Fibroblast of villous mesenchyme (primary cell): ENCODE measurements at places on chromosomes 12 and 14. TPM values are rescaled to one million over a fixed set of nuclear protein-coding genes. Genes with fewer than 3 reads are reported as not detected.

Gene KCNJ8
- total RNA-seq = 5.2 and 19.4 TPM in 2 replicates

DNA sequence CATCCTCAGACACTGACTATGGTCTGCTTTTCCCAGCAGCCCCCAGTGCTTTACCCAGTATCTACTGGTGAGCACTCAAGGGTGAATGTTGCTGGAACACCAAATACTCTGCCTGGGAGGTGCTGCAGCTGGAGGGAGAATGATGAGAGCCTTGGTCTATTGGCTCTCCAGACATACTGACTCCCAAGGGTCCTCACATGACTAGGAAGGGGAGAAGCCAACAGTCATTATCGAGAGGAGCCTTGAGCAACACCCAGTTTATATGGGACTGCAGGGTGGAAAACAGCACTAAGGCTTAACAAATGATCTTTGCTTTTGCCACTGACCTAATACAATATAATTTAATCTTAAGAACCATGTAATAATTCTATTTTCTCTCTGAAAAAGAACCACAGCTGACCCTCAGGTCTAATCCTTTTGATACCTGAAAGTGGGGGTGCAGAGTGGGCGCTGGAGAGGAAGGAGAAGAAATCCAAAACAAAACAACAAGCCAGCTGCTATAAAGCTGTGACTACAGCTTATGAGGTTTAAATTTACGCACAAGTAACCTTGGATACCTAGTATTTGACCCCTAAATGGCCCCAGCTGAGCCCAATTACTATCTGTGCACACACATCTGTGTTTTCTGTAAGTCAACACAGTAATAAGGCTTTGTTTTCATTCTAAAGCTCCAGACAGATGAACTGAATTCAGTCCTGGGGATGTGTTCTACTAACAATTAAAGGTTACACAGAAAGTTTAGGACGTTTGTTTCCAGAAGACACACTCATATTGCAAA, 107.8 kb upstream of the GRIP1 start:
- DNase-seq = no peak

Gene SPIC
- not detected in 2 replicates for total RNA-seq

Gene TAS2R8
- 0.32 and 0.43 TPM in 2 replicates for total RNA-seq

DNA sequence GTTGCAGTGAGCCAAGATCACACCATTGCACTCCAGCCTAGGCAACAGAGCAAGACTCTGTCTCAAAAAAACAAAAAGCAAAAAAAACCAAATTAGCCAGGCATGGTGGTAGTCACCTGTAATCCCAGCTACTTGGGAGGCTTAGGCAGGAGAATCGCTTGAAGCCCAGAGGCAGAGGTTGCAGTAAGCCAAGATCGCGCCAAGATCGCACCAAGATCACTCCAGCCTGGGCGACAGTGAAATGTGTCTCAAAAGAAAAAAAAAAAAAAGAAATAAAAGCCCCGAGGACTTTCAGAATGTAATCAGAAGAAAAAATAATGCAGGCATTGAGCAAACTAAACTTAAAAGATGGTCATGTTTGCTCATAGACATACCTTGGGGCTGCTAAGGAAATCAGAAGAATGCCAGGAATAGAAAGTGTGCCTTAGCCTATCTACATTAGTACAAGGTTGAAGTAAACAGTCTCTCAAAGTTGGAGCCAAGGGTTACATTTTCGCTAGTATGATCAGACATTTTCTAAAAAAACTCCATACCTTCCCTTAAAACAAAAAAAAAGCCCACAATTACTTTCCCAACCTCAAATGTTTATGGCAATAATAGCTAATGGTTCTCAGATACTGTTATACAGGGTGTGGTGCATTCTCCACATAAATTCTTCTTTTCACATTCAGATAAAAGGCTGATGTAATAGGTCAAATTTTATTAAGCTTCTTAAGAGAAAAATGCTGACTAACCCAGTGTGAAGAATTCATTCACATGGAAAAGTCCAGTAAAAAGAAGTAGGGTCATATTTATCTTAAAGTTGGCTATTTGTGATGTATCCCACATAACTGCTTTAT, 15.8 kb downstream of the DTD2 start:
- peak; percentile 88 for DNase-seq

Gene GPR132
- under 0.01 TPM in 1 of 2 replicates, not detected in the other for total RNA-seq

Gene PIK3C2G
- total RNA-seq = not detected in 2 replicates

DNA sequence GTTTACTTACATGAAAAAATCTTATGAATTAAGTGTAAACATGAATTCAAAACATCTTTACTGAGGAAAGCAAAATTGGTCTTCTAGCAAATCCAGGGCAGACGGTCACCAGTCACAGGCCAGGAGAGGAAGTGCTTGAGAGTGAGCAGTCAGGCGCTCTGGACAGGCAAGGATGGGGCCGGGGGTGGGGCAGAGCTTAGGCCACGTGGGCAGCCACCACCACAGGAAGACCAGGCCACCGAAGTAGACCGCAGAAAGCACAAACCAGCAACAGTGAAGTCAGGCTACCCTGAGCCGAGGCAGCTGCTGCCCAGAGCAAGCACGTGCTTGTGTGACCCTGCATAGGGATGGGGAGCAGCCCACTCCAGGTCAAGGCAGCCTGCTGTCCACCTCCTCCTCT, 33.5 kb downstream of the SLC6A12 start:
- peak; percentile 78 for DNase-seq

GRCh38 chr14:77830692-77831091, 30.8 kb downstream of the ADCK1 start:
- no peak for DNase-seq

DNA sequence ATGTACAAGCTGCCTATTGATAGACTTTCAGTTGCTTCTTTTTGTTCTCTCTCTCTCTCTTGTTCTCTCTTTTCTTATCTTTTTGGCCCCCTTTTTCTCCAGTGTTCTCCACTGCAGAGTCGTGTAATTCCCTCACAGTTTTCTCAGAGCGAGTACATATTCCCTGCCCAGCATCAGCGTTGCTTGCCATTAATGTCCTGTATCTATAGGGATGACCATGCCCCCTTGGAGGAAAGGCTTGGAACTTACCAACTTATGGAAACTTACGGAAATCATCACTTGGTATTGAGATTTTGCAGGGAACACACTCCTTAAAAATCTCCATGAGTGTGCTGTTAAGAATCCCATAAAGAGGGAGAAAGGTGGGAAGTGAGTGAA, 14.3 kb upstream of the COL2A1 start:
- no peak for DNase-seq

- peak; percentile 22 for DNase-seq
These were observed 103.8 kb downstream of the ACSS3 start for GRCh38 chr12:81181691-81182090.

DNA sequence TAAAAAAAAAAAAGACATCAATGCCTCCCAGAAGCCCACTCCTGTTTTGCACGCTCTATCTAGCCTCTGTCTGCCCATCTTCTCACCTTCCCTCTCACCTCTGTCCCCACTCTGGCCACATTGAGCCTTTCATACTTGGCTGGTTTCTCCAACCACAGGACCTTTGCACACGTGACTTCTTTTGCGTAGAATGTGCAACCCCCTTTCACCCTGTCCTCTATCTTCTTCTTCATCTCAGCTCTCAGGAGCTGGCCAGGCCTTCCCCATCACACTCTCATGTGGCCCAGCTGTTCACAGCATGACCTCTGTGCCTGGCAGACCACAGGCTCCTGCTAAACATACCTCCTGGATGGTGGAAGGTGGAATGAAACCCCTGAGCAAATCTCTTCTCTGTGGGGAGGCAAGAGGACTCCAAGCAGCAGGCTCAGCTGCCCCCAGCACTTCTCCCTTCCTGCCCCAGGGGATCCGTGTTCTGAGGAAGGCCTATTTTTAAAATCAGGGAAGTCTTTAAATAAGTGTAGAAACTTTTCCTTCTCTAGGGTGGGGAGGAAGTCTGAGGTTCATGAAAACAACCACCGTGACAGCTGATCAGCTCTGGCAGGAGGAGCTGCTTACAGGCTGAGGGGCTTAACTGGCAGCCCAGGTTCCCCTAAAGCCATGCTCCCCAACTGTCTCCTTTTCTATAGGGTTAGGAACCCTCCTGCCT, 11.6 kb downstream of the HVCN1 start:
- DNase-seq = no peak

DNA sequence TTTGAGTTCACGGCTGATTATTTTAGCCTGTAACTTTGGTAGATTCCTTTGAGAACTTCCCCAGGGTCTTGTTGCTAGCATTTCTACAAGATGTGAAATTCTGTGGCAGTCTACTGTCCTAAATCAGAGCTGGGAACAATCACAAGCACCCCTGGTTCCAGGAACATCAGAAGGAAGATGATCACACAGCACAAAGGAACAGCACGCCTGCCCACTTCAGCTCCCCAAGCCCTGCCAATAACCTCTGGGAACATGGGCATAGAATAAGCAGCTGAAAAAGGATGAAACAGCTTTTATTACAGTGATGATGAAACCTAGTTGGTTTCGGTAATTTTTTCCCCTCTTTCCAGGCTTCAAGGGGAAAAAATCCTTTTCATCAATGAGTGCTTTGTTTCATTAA, 12.3 kb downstream of the GPR19 start:
- DNase-seq = no peak

Gene PTPN21
- 14.2 TPM in 2 replicates for total RNA-seq

DNA sequence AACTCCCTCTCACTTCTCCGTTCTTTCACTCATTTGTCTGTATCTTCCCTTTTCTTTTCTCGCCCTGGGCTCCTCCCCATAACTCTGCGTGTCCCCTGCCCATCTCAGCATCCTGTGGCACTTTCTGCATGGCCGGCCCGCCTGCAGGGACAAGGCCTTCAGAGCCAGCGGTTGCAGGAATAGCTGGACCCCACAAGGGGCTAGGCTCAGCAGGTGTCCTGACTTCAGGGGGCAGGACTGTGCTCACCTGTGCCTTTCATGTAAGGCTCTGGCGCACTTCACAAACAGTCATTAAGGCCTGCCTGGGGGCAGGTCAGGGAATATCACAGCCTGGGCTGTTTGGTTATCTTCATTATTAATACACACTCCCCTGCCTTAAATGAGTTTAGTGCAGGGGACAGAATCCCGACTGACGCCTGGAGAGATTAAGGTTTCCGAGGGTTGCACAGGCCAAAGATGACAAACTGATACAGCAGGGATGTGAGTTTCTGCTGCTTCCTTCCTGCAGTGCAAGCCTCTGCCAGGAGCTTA, 768.8 kb upstream of the TBX3 start:
- no peak for DNase-seq

Gene NRXN3
- total RNA-seq = 5.5 and 7.3 TPM in 2 replicates

Gene TPH2
- total RNA-seq = not detected in 2 replicates

GRCh38 chr12:18145924-18146323, 55.9 kb upstream of the RERGL start:
- DNase-seq = peak; percentile 34

- DNase-seq = peak; percentile 55
These were observed 9.6 kb downstream of the OR6S1 start for GRCh38 chr14:20631880-20632389.

Gene SIX4
- total RNA-seq = 8.7 and 14.7 TPM in 2 replicates

DNA sequence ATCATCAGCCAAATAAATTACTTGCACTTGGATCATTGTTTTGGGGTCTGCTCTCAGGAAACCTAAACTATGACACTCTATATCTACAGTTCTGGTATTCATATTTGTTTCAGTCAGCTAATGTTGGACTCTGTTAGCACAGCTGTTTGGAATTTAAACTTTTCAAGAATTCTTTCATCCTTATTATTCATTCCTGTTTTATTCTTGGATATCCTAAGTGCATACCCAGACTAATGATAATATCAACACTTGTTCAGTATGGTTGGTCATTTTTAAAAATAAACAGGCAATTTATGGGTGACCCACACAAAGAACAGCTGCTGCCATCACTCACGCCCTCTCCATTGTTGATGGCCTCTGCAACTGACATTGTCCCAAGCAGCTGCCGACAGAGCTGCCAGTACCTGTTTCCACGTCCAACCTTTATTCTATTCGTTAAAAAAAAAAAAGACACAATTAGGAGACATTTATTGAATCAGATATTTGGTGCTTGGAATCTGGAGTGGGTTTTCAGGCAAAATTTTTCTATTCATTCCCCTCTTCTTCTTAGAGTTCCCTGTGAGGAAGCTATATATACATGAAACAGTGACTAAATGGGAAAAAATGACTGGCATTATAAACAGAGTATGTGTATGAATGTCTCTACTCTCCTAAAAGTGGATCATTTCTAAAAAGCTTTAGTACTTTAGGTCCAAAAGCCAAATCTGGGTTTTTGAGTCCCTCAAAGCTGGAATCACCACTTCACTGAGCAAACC, 252.1 kb upstream of the NAV3 start:
- no peak for DNase-seq

- no peak for DNase-seq
These were observed 2.3 kb downstream of the HIP1R start for GRCh38 chr12:122837306-122838265.

DNA sequence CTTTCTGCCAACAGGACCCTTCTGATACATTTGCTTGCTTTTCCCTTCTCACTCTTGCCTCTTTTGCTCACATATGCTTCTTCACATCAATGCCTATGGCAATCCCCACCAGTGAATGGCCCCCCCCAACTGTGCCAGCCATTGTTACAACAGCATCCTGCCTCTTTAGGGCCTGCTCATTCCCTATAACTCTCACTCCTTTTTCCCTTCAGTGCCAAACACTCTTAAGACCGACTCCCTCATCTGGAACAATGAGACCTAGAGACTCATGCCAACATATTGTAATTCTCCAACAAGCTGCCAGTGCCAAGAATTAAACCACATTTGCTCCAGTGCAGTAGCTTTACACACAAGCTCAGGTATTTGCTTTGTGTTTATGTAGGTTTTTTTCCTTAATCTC, 189.0 kb downstream of the SOX5 start:
- DNase-seq = no peak

- peak; percentile 61 for DNase-seq
These were observed 532 bp downstream of the FKBP11 start for GRCh38 chr12:48924617-48925303.

- DNase-seq = peak; percentile 80
These were observed 12.5 kb upstream of the MARK3 start for GRCh38 chr14:103372552-103373304.

Gene SERPINA10
- not detected in 2 replicates for total RNA-seq

DNA sequence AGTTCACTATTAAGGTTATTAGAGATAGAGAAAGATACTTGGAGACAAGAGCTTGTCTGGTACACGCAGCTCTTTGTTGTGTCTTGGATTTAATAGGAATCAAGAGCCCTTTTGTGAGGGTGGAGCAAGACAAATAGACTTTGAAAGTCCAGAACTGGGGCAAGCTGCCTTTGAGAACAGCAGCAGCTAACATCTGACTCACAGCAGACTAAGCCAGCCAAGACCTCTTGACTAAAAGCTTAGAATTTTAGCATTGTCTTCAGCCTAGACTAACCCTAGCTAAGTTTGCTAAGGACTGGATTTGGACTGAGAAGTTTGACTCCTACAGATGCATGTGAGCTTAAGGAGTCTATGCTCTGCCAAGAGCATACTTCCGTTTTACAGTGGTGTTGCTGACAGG, 201.9 kb upstream of the RBM19 start:
- DNase-seq = no peak

- no peak for DNase-seq
These were observed 78.0 kb downstream of the METTL25 start for GRCh38 chr12:82436354-82436753.

- DNase-seq = peak; percentile 13
These were observed 762 bp downstream of the PPP2R5E start for GRCh38 chr14:63542231-63542999.

GRCh38 chr14:25097120-25097519, 47.2 kb upstream of the STXBP6 start:
- DNase-seq = no peak

Gene UBE3B
- 34.1 and 51.4 TPM in 2 replicates for total RNA-seq
